ENCODE measurements at places on chromosomes 12 and 14.

DNA sequence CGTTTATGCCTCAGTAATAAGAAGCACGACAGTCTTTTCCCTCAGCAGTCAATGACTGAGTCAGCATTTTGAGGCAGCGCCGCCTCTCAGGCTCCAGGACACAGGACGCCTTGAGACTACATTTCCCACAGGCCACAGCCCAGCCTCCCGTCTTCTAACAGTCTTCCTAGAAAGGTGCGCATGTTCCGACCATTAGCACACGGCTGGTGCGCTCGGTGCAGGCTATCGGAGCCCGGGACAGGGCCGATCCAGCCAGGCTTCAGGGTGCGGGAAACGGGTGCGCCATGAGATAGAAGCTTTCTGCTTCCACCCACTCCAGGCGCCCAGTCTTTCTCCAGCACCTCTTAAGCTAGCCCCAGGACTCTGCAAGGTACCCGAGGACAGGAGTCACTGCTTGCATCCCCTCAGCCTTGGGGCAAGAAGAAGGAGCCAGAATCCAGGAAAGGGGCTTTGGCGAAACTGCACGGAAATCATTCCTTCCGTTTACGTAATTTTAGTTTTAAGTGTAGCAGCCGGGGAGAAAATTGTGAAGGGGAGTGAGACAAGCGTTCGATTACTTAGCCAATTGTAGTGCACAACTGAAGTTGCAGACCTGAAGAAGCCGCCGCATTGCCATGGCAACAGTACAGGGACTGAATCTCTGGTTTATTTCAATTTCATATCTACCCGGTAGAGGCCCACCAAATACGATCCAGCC, 54.0 kb downstream of the ZNF641 start:
- DNase-seq, result peak; percentile 39

- DNase-seq, result no peak
These were observed 51.8 kb downstream of the PPP1R36 start for GRCh38 chr14:64601571-64601970.

- DNase-seq, result no peak
These were observed 27.1 kb downstream of the TMEM229B start for GRCh38 chr14:67461341-67461985.

DNA sequence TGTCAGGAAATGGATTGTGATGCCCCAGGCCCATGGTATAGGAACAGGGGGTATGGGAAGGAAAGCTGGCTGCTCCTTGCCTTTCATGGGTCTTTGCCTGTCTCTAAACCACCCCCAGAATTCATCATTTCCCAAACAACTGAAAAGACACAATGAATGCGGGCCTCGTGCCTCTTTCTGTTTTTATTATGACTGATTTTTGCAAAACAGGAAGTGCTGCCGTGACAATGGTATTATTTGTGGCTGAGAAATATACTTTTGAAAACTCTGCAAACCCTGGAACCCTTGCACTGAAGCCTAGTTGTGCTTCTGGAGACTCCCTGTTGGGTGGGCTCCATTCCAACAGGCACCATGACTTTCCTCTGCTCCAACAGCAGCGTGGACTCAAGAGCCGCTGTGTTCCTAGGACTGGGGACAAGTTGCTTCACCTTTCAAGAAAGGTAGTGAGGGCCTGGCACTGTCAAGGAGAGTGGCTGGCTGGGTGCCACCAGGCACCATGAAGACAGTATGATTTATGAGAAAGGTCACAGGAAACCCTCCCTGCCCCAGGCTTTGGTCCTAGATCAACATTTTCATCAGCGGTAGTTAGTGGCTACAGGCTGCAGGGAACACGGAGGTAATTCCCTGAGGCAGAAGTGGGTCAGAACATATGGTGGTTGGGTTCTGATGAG, 4.8 kb upstream of the DGLUCY start:
- DNase-seq, result peak; percentile 48

- DNase-seq, result no peak
These were observed 19.7 kb downstream of the FBLN5 start for GRCh38 chr14:91927800-91928199.

DNA sequence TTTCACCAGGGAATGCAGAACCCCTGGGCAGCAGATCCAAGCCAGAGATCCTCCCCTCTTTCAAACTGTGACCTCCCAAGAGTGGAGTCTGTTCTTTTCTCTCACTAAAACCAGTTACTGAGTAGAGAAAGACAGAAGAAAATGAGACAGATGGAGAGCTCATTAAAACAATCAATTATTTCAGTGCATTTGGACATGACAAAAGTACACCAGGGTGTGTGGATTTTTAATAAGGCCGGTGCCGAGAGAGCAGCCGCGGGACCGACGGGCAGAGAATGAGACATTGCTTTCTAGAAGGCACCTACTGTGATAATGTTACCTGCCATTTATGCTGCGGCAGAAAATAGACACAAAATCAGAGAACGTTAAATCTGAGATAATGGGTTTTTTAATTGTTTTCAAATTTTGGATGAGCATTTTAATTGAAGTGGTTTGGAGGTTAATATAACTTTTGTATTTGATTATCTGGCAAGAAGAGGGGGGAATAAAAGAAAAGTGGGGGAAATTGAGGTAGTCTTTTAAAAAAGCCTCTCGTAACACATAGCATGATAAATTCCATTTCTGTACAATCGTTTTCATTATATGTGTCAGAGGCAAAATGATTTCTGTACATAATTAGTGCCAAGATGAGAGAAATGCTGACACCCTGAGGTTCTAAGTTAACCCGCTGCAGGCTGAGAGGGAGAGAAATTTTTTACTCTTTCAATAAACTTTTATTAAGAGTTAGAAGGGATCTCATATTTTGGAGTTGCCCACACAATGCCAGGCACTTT, 70.8 kb downstream of the HSPB8 start:
- no peak for DNase-seq
